Stimulated activated CD4-positive, alpha-beta T cell treated with anti-CD3 and anti-CD28 coated beads, Interleukin-1b, Interleukin-23, amount 100 ng/mL, for 4 hours (primary cell): ENCODE measurements at places on chromosomes 4 and X.

GRCh38 chr4:73851293-73851692 is 1.8 kb upstream of the PF4V1 start:
- no peak for DNase-seq

DNA sequence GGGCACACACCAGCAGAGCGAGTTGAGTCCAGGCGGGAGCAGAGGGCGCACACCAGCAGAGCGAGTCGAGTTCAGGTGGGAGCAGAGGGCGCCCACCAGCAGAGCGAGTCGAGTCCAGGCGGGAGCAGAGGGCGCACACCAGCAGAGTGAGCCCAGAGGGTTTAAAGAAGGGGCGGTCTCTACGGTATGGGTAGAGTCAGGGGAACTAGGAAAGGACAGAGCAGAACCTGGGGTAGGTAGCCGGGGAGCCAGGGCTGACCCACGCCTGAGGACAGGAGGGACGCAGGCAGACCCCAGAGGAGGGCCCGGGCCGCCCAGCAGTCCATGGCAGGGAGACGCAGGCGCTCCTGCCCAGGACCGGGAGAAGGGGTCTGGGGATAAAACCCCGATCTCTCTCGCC is 22.0 kb upstream of the ADRA2C start:
- no peak for DNase-seq

DNA sequence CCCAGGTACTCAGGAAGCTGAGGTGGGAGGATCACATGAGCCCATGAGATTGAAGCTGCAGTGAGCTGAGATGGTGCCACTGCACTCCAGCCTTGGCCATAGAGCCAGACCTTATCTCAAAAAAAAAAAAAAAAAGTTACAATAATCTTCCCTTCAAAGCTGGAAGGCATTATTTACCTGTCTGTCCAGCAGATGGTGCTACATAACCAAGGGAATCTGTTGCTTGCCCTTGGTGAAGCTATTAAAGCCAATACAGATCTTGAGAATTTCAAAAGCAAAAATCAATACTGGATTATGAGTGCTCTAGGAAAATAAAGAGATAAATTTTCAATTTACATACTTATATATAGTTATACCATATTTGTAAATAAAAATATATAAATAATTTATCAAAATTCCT is 25.9 kb downstream of the PKD2 start:
- DNase-seq: no peak

DNA sequence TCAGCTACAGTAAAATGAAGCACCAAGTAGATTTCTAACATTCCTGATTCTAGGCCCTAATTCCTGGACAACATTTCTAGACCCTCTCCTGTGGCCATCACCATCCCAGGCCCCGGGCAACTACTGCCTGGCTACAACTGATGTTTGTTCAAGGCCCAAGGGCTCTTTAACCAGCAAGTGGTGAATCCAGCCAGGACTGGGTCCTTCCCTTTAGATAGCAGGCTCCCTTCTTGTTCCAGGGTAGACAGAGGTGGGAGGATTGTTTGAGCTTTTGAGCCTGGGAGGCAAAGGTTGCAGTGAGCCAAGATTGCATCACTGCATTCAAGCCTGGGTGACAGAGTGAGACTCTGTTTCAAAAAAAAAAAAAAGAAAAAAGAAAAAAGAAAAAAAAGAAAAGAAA is 12.7 kb upstream of the AADAT start:
- DNase-seq: no peak

- no peak for DNase-seq
These were observed 20.5 kb upstream of the AFAP1 start for GRCh38 chr4:7960017-7960789.

DNA sequence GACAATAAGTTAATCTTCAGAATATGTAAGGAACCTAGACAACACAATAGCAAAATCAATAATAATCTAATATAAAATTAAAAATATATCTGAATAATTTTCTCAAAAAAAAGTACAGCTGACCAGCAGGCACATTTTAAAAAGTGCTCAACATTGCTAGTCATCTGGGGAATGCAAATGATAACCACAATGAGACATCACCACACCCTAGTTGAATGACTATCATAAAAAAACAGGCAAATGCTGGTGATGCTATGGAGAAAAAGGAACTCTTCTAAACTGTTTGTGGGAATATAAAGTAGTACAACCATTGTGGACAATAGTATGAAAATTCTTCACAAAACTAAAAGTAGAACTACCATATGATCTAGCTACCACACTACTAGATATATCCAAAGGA is 956.9 kb upstream of the NDST4 start:
- no peak for DNase-seq

GRCh38 chr4:52657618-52658501 is 1.2 kb downstream of the USP46 start:
- DNase-seq: no peak

GRCh38 chrX:24207826-24208225 is 58.3 kb downstream of the ZFX start:
- no peak for DNase-seq

DNA sequence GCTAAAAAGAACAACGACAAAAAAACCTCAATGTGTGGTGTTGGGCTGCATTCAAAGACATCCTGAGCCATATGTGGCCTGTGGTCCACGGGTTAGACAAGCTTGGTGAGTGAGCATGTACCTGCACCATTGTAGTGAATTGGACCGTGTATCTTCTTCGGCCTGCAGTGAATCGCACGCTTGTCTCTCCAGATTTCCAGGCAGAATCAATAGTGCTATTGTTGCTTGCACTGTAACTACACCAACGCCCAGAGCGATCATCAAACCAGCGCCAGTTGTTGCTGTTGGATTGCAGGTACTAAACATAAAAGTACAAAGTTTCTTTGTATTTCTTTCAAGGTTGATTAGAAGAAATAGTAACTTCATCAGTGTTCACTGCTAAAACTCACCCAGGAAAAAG is 101.6 kb downstream of the HUWE1 start:
- no peak for DNase-seq
